RWPE1 (cell line): ENCODE measurements at places on chromosomes 1 and 21.

GRCh38 chr1:200729863-200730262, 8.8 kb upstream of the CAMSAP2 start:
- DNase-seq: no peak

DNA sequence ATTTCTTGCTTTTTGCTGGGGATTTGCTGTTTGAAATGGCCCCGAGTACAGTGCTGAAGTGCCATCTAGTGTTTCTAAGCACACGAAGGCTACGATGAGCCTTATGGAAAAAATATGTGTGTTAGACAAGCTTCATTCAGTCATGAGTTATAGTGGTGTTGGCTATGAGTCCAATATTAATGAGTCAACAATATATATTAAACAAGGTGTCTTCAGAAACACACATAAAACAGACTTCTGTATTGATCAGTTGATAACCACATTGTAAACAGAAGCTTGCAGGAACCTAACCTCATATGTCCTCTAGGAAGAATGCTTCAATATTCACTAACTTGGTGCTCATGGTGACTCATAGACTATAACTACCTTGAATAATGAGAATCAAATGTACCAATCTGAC, 1.7 kb upstream of the GJB5 start:
- DNase-seq: no peak

DNA sequence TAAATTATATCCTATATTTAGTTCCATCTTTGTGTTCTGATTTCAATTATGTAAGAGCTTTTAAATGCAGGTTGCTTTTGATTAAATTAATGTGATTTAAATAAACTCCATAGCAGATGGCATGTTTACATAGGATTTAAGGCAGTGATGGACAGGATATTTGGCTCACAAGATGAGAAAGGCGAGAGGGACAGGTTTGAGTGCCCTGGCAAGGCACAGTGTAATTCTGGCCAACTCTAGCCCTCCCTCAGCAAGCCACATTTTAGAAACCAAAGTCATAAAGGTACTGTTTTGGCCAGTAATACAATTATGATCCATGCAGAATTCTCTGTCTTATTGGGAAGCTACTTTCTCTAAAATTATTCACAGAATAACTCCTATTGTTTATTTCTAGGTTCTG, 50.6 kb upstream of the C1orf146 start:
- DNase-seq: no peak

GRCh38 chr1:208467151-208467780, 223.1 kb upstream of the PLXNA2 start:
- DNase-seq: no peak

GRCh38 chr1:46334030-46334384, 6.6 kb upstream of the NSUN4 start:
- no peak for DNase-seq
